ENCODE measurements at places on chromosomes 4 and X. TPM values are rescaled to one million over a fixed set of nuclear protein-coding genes. Genes with fewer than 3 reads are reported as not detected.

UBE2A gene
- total RNA-seq = 38.0 TPM

LRAT gene
- total RNA-seq = not detected

DNA sequence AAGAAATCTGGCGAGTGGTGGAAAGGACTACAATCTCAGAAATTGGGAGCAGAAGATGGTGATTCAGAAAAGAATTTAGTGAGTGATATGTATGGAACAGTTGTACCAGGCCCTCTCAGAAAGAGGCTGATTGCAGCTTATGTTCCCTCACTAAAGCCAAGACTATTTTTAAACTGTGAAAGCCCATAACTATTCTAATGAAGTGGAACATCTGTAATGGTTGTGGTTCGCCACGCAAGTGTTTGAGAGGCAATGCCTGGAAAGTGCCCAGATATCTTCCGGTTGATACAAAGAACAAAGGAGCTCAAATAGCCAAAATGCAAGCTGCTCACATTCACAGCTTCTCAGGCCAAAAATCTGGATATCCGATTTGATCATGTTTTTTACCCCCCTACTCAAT lies 1250.7 kb downstream of the RAPGEF2 start:
- DNase-seq = peak; percentile 78

GRCh38 chr4:22471999-22472461 lies 43.8 kb downstream of the ADGRA3 start:
- DNase-seq = peak; percentile 41

DNA sequence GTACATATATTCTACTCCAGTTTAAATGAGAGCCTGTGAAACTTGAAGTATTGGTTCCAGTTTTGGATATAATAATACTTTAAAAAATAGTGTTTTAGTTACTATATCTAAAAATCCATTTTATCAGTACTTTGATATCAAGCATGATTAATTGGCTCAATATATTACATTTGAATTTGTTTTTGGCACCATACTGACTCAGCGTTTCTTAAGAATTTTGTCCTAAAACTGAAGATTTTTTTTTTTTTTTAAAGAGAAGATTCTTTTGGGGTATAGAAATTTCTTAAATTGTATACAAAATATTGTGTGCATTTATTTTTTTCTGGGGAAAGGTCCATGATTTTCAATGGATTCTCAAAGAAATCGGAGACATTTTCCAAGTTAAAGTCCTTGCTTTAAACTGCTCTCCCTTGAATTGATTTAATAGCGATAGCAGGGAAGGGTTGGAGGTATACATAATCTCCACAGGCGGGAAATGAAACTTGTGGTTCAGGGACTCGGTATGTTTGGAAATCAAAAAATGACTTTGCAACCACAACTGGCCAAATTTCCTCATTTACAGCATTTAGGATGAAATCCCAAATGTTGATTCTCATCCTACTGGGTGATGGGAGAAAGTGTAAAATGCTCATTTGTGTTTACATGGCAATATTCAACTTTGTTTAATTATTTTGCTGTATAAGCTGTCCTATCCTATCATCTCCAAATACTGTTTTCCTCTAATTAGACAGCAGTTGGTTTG lies 62.3 kb downstream of the TMA16 start:
- no peak for DNase-seq

DNA sequence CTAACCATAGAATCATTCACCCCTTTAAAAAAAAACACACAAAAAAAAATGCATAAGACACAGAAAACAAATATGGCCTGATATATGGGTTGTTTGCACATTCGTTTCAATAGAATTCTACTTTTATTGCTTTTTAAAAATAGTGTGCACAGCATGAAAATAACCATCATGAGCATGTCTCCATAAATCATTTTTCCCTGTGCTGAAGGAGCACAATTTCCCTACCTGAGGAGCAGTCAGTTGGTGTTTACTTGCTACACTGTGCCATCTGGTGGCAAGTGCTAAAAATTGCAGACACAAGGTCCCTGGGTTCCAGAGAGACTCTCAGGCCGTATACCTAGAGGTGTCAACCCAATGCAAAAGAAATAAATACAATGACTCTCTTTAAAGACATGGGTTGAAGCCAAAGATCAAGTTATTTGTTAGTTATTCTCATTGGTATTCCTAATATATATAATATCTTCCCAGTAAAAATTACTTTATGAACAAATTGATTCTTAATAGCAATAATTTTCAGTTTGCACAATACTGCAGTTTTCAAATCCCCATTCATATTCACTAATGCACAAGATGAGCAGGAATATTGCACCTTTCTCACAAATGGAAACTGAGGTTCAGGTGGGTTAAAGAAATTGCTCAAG lies 551.4 kb downstream of the IQCM start:
- DNase-seq = peak; percentile 76
